ENCODE measurements at places on chromosomes 2 and 18. TPM values are rescaled to one million over a fixed set of nuclear protein-coding genes. Genes with fewer than 3 reads are reported as not detected.

DNA sequence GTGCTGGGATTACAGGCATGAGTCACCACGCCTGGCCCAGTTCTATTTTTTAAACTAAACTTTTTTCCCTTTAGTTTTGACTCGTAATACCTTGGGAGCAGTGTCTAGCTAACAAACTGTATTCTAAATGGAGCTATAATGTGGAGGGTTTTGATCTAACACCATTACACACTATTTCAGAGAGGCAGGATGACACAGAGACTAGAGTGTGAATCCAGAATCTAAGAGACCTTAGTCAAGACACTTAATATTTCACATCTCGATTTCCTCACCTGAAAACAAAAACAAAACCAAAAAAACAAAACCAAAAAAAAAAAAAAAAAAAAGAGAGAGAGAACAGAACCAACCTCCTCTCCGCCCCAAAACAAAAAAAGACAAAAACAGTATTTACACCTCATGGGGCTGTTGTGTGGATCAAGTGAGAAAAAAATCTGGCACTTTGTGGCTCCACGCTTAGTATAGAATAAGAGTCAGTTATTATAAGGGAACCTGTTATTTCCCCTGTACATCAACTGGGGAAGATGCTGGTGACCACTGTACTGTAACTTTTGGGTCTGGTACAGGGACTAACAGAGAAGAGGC is 31.3 kb downstream of the DARS1 start:
- DNase-seq = no peak

- no peak for DNase-seq
These were observed 82.0 kb downstream of the FHOD3 start for GRCh38 chr18:36379435-36379984.

The SKOR2 gene
- total RNA-seq = 0.81 TPM

DNA sequence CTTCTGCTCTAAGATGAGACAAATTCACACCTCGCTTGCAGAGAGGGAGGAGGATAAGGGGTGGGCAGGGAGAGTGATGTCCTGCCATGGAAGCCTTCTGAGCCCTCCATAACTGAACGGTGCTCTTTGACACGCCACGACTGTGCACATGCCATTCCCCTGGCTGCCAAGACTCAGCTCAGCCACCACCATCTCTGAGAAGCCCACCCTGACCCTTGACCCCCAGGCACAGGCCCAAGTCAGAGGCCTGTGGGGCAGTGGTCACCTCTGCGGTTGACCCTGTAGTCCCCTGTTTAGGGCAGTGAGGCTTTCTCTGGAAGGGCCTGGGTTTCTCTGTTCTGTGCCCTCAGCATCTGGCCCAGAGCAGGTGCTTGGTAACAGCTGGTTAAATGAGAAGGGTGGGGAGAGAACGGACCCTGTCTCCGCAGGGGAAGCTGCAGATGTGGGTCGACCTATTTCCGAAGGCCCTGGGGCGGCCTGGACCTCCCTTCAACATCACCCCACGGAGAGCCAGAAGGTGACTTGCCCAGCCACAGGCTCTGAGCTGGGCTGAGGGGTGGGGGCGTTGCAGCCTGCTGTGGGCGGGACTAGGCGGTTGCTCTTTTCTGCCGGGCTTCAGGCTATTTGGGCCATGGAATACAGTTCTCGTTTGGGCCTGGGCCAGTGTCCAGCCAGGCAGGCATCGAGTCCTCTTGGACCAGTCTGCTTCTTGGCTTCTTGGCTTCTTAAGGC is 215.1 kb downstream of the DYSF start:
- DNase-seq = no peak

DNA sequence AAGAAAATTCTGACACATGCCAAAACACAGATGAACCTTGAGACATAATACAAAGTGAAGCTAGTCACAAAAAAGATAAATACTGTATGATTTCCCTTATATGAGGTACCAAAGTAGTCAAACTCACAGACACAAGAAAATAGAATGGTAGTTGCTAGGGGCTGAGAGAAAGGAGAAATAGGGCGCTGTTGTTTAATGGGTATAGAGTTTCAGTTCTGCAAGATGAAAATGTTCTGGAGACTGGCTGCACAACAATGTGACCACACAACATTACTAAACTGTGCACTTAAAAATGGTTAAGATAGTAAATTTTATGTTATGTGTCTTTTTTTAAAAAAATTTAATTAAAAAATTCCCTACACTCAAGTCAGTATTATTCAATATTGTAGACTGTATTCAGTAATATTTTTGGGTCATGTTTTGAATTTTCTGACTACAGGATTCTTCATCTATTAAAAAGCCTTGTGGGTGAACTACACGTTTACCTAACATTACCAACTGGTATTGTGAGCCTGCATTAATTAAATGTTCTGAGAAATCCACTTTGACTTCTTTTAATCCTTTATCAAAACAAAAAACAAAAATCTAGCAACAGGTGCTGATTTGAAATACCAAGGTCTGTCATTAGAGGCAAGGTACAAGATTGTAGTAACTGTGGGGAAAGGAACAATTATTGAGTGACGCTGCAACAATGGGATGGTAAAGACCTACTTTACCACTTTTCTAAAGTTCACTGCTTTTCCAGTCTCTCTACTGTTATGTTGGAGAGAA is 140.8 kb upstream of the ZFP36L2 start:
- DNase-seq = no peak

Measured in type B pancreatic cell (in vitro differentiated cells).